ENCODE measurements at places on chromosomes 7 and 10. TPM values are rescaled to one million over a fixed set of nuclear protein-coding genes. Genes with fewer than 3 reads are reported as not detected.

- H3K27ac ChIP-seq, result no peak overlapping the region
- no peaks in the 10 kb centered on the region for H3K36me3 ChIP-seq
- peak; percentile 60 for DNase-seq
- no peak overlapping the region for H3K4me3 ChIP-seq
Measured at GRCh38 chr7:131546583-131547141, 9.8 kb downstream of the PODXL start.

DNA sequence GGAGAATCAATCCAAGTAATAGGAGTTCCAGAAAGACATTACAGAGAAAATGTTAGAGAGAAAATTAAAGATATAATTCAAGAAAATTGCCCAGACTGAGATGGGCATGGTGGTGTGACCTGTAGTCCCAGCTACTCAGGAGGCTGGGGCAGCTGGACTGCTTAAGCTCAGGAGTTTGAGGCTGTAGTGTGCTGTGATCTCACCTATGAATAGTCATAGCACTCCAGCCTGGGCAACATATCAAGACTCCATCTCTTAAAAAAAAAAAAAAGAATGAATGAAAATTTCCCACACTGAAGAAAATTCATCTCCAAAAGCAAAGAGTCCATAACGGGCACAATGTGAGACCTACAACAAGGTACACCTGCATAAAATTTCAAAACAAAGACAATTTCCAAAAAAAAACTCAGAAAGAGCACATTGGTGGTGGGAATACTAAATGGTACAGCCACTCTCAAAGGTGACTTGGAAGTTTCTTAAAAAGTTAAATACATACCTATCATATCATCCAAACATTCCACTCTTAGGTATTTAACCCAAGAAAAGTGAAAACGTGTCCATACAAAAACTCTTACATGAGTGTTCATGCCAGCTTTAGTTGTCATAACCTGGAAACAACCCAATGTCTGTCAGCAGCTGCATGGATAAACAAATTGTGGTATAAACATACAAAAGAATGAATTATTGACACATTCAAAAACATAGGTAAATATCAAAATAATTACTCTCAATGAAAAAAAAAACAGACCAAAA is 6.9 kb upstream of the RGS10 start:
- peaks cover 6% of the 10 kb centered on the region for H3K4me1 ChIP-seq
- H3K27me3 ChIP-seq, result peaks cover 50% of the 10 kb centered on the region
- no peak overlapping the region for H3K4me3 ChIP-seq
- no peak overlapping the region for H3K27ac ChIP-seq

GIMAP8 gene
- total RNA-seq, result 25.1 TPM

OPALIN gene
- total RNA-seq, result not detected

TDRD1 gene
- 0.40 TPM for total RNA-seq

- H3K36me3 ChIP-seq, result no peaks in the 10 kb centered on the region
- peaks cover 4% of the 10 kb centered on the region for H3K27me3 ChIP-seq
- no peak overlapping the region for H3K27ac ChIP-seq
- H3K4me3 ChIP-seq, result no peak overlapping the region
- DNase-seq, result no peak
Measured at GRCh38 chr7:74479961-74480829, 26.5 kb downstream of the GTF2IRD1 start.

TEX36 gene
- not detected for total RNA-seq

DNA sequence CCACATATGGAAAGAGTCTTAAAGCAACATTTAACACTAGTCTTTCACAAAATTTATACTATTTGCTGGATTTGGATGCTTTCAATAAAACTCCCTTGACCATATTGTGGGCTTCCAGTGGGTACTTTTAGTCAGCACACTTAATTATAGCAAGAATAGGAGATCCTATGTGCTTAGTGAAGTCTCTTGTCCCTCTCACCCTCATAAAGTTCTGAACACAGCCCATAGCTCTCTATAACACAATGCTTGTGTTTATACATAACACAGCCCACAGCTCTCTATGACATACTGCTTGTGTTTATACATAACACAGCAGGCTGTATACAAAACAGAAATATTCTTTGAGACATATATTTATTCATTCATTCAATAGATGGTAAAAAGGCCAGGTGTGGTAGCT is 79.0 kb downstream of the SEMA3C start:
- H3K27me3 ChIP-seq, result no peaks in the 10 kb centered on the region
- H3K4me1 ChIP-seq, result no peaks in the 10 kb centered on the region
- no peaks in the 10 kb centered on the region for H3K36me3 ChIP-seq
- no peak overlapping the region for H3K4me3 ChIP-seq

GRCh38 chr10:77649333-77650331 is 12.0 kb upstream of the KCNMA1 start:
- H3K27me3 ChIP-seq, result peaks cover 3% of the 10 kb centered on the region
- H3K27ac ChIP-seq, result no peak overlapping the region
- H3K4me1 ChIP-seq, result no peaks in the 10 kb centered on the region

DNA sequence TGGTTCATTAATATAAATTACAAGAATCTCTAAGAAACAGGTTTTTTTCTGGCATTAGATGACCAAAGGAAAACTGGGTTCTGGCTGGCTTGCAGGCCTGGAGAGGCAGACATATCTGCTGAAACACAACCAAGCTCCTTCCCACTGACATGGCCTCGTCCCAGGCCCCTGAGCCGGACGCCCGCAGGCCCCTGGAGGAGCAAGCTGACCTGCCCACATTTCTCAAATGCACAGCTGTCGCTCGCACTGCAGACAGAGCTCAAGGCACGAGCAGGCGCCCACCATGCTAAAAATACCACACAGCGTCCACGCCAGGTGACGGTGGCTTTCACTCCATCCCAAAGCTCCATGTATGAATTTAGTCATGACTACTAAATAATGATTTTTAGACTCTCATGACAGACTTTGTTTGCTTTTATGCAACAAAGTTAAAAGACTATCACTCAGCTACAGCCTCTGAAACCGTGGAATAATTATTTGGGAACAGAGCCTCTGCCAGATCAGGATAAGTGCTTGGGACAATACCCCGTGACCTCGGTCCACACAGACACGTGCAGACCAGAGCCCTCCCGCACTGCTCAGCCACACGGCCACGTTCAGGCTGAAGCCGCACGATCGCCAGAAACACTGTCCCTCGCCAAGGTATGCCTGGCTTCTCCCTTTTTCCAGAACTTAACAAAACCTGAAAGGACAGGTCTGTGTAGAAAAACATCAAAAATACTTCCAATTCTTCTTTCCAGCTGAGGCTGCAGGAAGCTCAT is 71.1 kb downstream of the DIP2C start:
- no peaks in the 10 kb centered on the region for H3K36me3 ChIP-seq
- H3K4me1 ChIP-seq, result no peaks in the 10 kb centered on the region
- no peak overlapping the region for H3K27ac ChIP-seq
- H3K27me3 ChIP-seq, result peaks cover 15% of the 10 kb centered on the region

POU6F2 gene
- total RNA-seq, result not detected

GRCh38 chr7:5266191-5267028 is 16.3 kb upstream of the SLC29A4 start:
- no peaks in the 10 kb centered on the region for H3K4me1 ChIP-seq
- no peak for DNase-seq
- no peak overlapping the region for H3K27ac ChIP-seq
- H3K4me3 ChIP-seq, result no peak overlapping the region
- no peaks in the 10 kb centered on the region for H3K36me3 ChIP-seq
- H3K27me3 ChIP-seq, result peaks cover 3% of the 10 kb centered on the region

GRCh38 chr7:46710927-46711326 is 789.9 kb upstream of the IGFBP3 start:
- H3K4me1 ChIP-seq, result no peaks in the 10 kb centered on the region
- H3K36me3 ChIP-seq, result no peaks in the 10 kb centered on the region
- no peak for DNase-seq
- no peaks in the 10 kb centered on the region for H3K27me3 ChIP-seq
- H3K27ac ChIP-seq, result no peak overlapping the region
- no peak overlapping the region for H3K4me3 ChIP-seq

NPSR1 gene
- total RNA-seq, result not detected
